Stimulated activated CD4-positive, alpha-beta T cell treated with anti-CD3 and anti-CD28 coated beads, Interleukin-2, amount 100 ng/mL, for 24 hours (primary cell): ENCODE measurements at places on chromosomes 11 and 22.

DNA sequence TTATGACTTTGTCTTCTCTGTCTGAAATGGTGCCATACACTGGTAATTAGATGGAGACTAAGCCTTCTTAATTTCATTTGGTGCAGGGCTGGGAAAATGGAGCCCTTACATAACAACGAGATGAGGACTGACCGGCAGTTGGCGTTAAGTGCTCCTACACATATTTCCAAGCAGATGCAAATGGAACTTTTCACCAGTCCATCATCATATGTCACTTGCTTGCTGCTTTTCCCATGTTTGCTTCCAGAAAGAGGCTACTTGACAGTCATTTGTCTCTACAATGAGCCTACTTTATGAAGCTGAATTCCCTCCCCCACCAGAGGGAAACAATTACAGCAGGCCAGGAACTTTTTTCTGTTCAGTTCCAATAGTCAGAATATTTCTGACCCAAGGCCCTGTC, 32.6 kb downstream of the SVIP start:
- no peak for DNase-seq

DNA sequence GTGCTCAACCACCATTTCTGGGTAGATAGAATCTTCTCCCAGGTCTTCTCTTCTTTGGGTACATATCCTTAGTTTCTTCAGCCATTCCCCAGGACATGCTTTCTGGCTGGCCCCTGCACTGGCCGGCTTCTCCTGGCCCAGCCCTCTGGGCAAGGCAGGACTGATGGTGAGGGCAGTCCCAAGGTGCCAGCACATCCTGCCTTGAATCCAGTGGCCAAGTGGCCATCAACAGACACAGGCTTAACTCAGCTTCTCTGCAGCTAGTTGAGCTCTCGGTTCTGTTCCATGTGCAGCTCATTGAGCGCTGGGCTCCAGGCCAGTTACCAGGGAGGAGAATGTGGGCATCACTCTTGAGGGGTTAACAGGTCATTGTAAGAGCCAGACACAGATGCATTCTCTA, 17.6 kb downstream of the SMIM38 start:
- DNase-seq = no peak

DNA sequence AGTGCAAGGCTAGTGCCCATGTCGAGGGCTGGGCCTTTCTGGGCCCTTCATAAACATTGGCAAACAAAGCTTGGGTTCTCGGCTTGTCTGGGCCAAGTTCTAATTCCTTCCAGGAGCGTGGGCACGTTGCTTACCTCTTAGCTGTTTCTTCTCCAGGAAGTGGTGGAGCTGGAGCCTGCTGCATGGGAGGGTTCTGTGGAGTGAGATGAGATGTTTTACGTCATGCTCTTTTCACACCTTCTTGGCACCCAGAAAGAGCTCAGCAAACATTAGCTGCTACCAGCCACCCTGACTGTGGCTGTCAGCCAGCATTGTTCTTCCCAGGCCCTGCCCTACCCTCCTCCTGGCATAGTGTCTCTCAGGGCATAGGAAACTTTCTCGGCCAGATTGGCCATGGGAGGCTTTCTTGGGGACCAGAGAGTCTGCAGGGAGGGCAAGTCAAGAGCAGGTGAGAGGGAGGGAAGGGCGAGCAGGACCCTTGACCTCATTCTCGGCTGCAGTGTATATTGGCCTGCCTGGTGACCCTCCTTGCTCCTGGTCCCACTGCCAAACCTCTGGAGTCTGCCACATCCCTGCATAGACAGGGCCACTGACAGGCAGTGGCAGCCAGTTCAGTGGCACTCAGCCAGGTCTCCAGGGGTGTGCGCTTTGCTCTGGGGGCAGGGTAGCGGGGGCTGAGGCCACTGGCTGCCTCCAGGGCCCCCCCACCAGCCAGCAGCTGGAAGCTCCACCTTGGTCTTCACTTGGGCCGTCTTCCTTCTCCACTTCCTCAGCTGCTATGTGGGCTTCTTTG, 98.8 kb downstream of the BCR start:
- no peak for DNase-seq

DNA sequence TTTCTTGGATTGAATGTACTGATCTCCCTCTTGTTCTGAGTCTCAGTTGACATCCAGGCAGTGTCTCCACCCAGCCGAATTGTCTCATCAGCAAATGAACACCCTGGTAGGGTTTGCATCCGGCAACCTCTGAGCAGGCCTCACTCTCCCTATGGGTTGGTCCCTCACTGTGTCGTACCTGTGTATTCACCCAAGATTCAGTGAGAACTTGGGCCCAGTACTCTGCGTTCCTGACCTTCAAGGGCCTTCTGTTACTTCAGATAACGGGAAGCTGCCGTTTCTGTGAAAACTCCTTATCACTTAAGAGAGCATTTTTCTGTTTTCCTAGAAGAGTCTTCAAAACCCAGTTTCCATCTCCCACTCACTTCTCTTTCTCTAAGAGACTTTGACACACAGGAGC, 915.6 kb downstream of the TBC1D22A start:
- no peak for DNase-seq

GRCh38 chr11:45802531-45803317, 2.2 kb upstream of the SLC35C1 start:
- DNase-seq = no peak
